ENCODE measurements at places on chromosomes 11 and 22.
A peak's percentile ranks its signal among the peaks of the same experiment; 100 is the strongest.

DNA sequence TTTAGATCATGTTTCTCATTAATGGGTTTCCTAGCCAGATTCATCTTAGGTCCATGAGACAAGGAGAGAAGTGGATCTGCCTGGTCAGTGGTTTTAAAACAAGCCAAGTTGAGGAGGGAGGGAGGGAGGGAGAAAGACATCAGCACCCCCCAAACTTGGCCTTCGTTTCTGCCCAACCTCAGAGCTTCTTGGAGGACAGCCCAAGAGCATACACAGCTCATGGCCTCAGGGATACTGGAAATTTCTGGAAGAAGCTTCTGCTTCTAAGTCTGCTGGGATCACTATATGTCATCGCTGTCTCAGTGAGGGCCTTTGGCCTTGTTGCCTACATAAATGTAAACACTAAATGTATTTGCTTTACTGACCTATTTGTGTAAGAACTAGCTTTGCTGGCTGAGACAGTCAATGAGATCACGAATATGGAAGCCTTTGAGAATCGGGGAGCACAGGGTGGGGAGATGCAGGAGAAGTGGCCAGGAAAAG is 375.1 kb downstream of the BUD13 start:
- DNase-seq, result no peak

DNA sequence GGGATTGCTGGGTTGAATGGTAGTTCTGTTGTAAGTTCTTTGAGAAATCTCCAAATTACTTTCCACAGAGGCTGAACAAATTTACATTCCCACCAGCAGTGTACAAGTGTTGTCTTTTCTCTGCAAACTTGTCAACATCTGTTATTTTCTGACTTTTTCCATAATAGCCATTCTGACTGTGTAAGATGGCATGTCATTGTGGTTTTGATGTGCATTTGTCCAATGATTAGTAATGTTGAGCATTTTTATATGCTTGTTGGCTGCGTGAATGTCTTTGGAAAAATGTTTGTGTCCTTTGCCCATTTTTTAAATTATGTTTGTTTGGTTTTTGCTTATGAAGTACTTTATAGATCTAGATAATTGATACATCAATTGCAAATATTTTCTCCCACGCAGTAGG is 1025.0 kb downstream of the JRKL start:
- no peak for DNase-seq

DNA sequence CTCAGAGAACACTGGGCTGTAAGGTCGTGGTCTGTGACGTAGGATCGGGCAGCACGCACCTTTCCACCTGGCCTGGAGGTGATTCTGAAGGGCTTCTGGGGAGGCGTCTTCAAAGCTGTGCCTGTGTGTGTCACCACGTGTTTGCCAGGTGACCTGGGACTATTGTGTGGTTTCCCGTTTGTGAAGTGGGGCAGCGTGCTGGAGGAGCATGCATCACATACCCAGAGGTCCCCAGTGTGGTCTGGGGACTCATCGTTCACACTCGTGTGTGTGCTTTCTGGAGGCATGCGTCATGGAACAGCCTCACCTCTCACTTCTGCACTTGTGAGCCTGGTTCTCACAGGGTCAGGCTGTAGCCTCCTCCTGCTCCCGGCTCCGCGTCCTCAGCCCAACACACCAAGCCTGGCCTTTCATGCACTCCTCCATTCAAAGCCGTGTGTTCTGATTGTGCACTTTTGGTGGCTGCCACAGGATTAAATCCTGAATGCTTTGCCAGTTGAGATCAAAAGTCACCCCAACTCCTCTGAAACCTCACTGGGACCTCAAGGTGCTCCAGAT is 106.3 kb downstream of the KCNQ1OT1 start:
- DNase-seq, result no peak

DNA sequence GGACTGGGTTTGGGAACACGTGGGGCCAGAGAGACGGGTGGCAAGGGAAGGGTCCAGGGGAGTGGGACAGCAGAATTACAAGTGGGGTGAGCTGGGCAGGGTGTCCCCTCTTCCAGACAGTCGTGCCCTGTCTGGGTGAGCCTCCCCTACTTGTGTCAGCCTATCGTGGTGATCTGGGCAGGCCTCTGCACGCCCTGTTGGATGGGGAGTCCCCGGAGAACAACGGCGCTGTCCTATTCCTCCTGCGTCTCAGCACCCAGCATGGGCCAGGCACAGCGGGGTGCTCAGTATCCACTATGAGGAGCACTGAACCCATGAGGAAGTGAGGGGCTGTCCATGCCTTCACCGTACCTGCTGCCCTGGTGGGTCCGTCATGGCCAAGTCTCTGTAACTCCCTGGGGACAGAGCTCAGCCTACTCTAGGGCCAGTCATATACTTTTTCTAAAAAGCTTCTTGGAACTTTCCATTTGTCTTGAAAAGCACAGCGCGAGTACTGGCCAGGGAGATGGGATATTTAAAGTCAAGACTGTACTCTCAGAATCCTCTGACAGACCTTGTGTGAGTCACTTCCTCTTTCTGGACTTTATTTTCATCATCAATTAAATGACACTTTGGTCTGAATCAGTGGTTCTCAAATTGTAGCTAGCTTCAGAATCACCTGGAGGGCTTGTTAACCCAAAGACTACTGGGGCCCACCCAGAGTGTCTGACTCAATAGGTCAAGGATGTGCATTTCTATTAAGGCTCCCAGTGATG is 81.7 kb upstream of the NECTIN1 start:
- DNase-seq, result peak; percentile 5
